ENCODE measurements at places on chromosomes 6 and 20.

- no peak for DNase-seq
Observed at GRCh38 chr6:170058878-170059485, 231.9 kb downstream of the DLL1 start.

DNA sequence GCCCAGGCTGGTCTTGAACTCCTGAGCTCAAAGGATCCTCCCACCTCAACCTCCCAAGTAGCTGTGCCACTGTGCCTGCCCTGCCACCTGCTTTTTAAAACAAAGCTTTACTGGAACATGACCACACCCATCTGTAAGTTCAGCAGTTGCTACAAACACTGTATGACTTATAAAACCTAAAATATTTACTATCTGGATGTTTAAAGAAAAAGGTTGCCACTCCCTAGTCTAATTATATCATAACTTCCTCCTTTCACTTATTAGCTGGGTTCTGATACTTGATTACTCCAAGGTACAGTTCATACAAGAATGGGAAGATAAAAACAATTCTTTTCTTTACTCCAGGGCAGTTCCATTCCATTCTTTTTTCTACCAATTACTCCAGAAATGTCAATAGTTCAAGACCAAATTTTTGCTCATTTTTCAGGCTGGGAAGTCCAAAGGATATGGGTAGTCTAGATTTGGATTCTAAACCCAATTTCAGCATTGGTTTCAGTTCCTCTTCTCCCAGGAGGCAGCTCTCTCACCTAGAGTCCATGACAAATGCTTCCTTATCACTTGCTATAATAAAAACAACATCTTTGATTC is 63.1 kb downstream of the SEC63 start:
- no peak for DNase-seq

DNA sequence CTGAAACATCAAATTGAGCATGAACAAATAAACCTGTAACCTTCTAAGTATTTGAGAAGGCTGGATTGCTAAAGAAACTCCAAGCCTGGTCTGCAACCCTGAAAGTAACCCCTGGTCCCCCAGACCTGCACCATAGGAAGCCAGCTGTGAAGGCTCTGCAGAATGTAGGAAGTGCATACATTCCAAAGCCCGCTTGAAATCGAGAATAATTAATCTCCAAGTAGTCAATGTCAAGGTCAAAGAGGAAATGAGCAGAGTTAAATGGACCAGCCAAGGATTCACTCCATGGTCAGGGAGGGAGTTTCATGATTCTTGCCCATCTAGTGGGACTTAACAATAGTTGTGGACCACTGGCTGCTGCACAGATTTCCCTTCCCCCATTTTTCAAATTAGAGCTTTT is 107.6 kb upstream of the RNF24 start:
- DNase-seq, result no peak

GRCh38 chr20:13788167-13788834 is 3.5 kb downstream of the NDUFAF5 start:
- DNase-seq, result peak; percentile 64

GRCh38 chr20:44642203-44643153 is 9.0 kb downstream of the ADA start:
- DNase-seq, result peak; percentile 37

All from activated CD4-positive, alpha-beta T cell treated with anti-CD3 and anti-CD28 coated beads for 36 hours (primary cell).